EL (cell line): ENCODE measurements at places on chromosomes 12 and 14.

DNA sequence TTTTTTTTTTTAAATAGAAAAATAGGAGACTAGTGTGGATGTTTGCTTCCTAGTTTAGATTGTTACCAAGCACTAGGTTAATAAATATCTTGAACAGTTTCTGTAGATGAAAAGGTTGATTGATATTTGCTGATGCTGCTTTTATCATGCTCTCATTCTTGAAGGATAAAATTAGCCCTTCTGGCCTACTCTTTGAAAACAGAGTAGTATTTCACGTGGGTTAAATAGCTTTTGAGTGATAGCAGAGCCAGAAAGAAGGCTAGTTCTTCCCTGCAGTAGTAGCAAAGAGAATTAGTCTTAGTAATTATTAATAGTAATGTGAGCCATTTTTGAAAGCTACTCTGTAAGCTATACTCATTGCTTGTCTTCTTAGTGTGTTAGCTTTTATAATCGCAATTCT lies 5.2 kb downstream of the NEDD1 start:
- no peak for DNase-seq

GRCh38 chr14:95649230-95649629 lies 37.0 kb upstream of the TCL1B start:
- DNase-seq = no peak

DNA sequence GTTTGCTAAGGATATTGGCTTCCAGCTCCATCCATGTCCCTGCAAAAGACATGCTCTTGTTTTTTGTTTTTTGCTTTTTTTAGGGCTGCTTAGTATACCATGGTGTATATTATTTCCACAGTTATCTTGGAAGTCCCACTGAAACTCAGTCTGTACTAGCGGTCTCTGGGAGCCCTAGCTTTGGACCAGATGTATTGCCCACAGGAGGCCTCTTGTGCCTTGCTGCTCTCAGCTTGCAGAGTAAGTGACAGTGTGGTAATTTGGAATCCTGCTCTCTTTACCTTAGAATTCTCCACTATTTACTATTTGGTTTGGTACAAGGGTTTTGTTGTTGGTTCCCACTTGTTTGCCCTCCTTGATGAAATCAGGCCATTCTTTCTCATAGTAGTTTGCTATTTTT lies 1022.9 kb downstream of the LRFN5 start:
- DNase-seq = no peak

DNA sequence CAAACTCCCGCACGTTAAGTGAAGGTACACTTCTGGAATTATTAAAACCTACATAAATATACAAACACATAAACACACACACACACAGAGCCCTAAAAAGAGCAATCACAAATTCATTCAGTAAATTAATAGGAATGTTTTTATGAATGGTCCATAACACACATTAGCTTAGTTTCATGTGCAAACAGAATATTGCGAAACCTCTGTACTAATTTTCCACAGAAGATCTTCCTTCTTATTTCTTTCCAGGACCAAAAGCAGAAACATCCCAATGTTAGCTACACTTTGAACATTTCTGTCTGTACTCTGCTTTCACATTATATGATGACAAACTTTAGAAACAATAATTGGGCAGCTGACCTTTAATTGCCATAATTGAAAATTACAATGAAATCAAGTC lies 101.6 kb downstream of the SOX5 start:
- DNase-seq = no peak
